Caco-2 (cell line): ENCODE measurements at places on chromosomes 3 and 15. TPM values are rescaled to one million over a fixed set of nuclear protein-coding genes. Genes with fewer than 3 reads are reported as not detected.

The TBC1D21 gene
- total RNA-seq: not detected in 2 replicates

- no peak for DNase-seq
These were observed 115.6 kb upstream of the LMCD1 start for GRCh38 chr3:8385848-8386620.

- DNase-seq: no peak
These were observed 955 bp downstream of the CDCP1 start for GRCh38 chr3:45145223-45145622.

- no peak for DNase-seq
These were observed 57.9 kb downstream of the CHSY1 start for GRCh38 chr15:101193806-101194545.

GRCh38 chr3:186057594-186057993, 51.3 kb downstream of the ETV5 start:
- DNase-seq: peak; percentile 5

- no peak for DNase-seq
These were observed 44.6 kb downstream of the CORO2B start for GRCh38 chr15:68623301-68623892.

GRCh38 chr3:180932819-180933218, 20.3 kb downstream of the FXR1 start:
- no peak for DNase-seq

DNA sequence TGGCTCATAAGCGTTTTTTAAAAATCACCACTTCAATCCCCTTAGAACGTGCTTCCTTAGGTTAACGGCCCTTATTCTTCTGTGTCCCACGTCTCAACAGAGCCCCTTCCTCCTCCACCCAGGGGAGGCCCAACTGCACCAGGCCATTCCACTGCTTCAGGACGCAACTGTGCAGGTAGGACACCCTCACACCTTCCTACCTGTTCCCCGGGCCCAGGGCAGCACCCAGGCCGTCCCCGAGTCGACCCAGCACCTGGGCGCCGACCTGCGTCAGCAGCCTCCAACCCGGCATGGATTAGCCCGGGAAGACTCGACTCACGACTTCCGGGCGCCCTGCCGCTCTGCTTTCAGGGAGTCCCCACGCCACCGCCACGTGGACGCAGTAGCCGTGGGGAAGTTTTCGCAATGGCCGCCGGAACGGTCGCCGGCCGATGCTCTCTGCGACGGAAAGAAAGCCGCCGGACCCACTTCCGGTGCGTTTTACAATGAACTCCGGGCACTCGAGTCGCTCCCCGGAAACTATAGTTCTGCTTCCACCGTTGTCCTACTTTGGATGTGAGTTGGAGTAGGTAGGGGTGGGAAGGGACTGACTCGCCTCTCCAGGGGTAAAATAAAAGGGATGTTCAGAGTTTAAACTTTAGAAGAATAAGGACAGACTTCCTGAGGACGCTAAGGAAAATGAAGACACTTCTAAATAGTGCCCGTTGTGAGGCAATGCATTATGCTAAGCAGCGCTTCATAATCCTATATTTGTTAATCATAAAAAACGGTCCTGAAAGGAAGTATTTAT, at the start of gene MRPL3:
TSS of gene MRPL3 (minus strand) at position 442 of the 790 bp plus-strand sequence. CDS start at position 292, 150 bp downstream.
- peak; percentile 86 for DNase-seq

The LAMB2 gene
- total RNA-seq: 181 and 189 TPM in 2 replicates

GRCh38 chr3:49511639-49512038, 41.6 kb downstream of the DAG1 start:
- no peak for DNase-seq

The KBTBD8 gene
- total RNA-seq: 5.8 and 6.8 TPM in 2 replicates

GRCh38 chr3:16448639-16449070, 64.8 kb downstream of the RFTN1 start:
- DNase-seq: no peak

DNA sequence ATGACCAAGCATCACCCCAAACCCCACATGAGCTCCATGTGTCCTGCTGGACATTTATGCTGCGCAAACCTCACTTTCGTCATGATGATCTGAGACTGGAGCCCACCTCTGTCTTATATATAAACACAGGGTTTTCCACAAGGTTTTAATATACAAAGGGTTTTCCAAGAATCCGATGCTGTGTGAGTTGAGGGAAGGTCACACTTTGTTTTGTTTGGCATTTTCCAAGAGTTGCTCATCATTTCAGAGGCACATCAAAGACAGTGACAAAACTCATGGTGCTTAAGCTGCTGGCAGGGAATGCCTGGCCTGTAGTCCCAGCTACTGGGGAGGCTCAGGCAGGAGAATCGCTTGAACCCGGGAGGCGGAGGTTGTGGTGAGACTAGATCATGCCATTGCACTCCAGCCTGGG, 20.0 kb downstream of the EFCC1 start:
- no peak for DNase-seq

- no peak for DNase-seq
These were observed 4.0 kb downstream of the FBXL22 start for GRCh38 chr15:63601026-63601703.

DNA sequence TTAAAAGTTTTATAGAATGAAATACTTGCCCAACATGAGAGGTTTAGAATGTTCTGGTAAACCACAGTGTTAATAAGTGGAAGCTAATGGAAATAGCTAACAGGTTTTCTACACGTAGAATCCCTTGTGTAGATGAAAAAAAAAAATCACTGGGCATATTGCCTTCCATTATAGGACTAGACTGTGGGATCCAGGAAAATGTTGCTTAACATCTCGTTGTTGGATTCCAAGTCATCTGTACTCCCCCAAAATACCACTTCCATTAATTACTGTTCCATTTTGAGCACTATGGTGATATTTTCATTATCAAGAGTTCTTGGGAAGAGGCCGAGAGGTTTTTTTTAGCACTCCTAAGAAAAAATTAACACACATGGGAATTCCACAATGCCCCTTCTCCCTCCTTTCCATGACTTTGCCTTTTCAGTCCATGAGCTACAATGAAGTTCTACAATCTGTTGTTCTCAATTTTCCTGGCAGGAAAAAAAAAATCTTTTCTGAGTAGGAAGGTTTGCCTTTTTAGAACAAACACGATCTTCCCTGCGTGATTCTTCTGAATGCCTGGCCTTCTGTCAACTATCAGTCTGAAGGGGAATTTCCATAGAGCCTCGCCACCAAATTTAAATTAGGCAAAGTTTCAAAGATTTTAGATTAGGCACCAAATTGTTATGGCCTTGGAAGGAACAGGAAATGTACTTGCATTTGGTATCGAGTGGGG, 74.4 kb upstream of the CTDSPL start:
- DNase-seq: no peak

DNA sequence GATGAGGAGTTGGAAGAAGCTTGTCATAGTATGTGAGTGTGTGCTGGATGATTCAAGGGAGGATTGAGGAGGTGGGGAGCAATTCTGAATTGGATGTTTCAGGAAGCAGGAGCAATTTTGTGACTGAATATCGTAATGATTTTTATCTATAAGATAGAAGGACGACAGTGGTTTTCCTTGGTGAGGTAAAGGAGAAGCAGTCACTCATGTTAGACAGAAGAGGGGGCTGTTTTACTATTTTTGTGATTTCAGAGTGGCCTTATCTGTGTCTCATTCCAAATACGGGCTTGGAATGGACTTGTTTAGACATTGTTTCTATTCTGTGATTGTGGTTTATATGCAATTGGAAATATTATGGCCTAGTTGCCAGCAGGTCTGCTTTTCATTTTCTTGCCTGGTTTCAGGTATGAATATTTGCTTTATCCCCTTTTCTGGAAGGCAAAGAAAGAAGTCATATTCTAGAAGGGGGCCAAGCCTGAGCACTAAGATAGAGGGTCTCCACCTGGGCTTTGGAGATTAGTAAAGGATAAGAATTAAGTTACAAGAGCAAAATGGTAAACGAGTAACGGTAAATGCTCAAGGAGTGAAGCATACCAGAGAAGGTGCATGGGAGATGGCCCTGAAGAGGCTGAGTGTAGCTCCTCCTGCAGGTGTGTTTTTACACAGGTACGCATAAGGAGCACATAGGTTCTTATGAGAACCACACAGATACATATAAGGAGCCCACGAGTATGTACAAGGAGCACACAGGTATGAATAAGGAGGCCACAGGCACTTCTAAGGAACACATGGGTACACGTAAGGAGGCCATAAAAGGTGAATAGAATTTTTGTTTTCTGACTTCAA, 124.6 kb upstream of the KCNAB1 start:
- DNase-seq: no peak

- DNase-seq: no peak
These were observed 26.6 kb upstream of the GK5 start for GRCh38 chr3:142251951-142252350.

The HEMK1 gene
- 12.6 and 14.3 TPM in 2 replicates for total RNA-seq

The MKRN2OS gene
- total RNA-seq: 1.6 and 1.7 TPM in 2 replicates

GRCh38 chr3:10912786-10913185, 79.8 kb upstream of the SLC6A1 start:
- DNase-seq: no peak

DNA sequence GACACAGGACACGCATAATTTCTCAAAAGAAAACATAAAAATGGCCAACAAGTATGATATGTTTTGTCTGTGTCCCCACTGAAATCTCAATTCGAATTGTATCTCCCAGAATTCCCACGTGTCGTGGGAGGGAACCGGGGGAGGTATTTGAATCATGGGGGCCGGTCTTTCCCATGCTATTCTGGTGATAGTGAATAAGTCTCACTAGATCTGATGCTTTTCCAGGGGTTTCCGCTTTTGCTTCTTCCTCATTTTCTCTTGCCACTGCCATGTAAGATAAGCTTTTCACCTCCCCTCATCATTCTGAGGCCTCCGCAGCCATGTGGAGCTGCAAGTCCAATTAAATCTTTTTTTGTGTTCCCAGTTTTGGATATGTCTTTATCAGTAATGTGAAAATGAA, 12.1 kb upstream of the POU1F1 start:
- DNase-seq: no peak

- DNase-seq: no peak
These were observed 23.0 kb upstream of the GYG1 start for GRCh38 chr3:148968321-148968720.

GRCh38 chr3:5195605-5196004, 8.1 kb downstream of the EDEM1 start:
- no peak for DNase-seq

GRCh38 chr3:180253283-180253682, 216.5 kb upstream of the PEX5L start:
- DNase-seq: no peak

DNA sequence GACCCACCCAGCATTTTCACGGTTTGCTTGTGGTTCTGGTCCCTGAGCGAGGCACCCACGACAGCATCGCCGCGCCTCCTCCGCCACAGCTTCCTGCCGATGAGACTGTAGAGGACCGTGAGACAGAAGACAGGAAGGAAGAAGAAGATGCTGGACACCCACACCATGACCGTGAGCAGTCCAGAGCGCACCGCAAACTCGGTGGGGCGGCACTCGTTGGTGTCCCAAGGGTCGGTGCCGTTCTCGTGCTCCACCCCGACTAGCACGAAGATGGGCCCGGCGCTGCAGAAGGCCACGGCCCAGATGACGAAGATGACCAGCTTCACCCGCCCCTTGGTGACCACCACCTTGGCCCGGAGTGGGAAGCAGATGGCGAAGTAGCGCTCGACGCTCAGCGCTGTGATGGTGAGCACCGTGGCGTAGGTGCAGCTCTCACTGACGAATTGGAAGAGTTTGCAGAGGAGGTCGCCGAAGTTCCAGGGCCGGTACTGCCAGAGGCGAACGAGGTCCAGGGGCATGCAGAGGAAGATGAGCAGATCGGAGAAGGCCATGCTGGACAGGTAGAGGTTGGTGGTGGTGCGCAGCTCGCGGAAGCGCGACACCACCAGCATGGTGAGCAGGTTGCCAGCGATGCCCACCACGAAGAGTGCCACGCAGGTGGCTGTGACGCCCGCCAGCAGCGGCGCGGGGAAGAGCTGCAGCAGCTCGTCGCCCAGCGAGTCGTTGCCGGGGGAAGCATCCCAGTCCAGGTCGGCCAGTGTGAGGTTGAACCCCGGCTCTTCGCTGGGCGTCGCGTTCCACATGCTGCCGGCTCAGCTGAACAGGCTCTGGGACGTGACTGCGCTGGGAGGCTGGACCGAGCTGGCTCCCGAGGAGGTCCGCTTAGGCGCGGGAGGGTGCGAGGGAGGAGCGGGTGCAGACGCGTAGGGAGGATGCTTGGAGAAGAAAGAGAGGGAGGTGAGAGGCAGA, at the start of gene GHSR:
TSS of gene GHSR (minus strand) at position 846 of the 969 bp plus-strand sequence. CDS start at position 803, 43 bp downstream.
- no peak for DNase-seq

DNA sequence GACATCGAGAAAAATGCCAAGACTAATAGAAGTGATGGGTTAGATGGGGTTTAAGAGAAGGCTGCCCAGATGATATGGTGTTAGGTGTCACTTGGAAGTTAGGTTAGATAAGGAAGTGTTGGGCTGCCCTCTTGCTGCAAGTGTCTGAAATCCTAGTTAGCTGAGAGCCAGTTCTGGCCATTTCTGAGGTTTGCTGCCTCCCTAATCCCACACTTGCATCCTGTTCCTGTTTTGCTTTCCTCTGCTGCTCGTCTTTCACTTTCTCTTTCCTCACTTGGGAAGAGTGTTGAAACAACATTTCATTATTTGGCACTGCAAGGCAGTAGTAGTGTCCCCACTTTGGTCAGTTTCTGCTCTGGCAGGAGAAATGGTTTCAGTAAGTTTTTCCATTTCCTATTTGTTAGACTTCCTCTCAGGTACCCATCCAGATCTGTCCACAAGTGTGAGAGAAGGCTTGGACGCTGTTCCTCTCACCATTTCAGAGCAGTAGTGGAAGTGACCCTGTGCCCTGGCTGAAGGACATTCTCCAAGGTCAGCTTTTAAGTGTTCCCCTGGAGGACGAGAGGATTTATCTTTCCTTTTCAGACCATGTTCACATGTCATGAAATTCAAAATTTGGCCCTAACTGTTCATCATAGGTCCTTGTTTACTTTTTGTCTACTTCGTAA, 93.3 kb downstream of the ADAMTSL3 start:
- no peak for DNase-seq

The MGLL gene
- 7.8 and 8.4 TPM in 2 replicates for total RNA-seq

The PSTPIP1 gene
- total RNA-seq: not detected in 2 replicates

DNA sequence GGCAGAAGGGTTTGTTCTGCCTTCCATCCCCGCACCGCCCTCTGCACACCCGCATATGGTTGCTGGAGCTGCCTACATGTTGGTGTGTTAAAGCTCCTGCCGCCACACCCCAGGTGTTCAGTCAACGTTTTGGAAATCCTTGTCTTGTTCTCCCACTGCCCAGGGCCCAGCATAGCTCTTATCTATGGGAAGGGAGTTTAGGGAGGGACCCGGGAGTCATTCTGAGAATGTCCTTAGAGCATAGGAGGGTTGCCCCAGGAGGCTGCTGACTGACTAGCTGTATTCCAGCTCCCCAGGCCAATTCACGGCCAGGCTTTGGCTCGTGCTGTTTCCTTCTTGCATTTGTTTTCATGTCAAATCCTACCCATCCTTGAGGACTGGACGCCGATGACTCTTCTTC, 46.8 kb downstream of the MAGEF1 start:
- no peak for DNase-seq

The MDFIC2 gene
- total RNA-seq: not detected in 2 replicates

The RETNLB gene
- total RNA-seq: not detected in 2 replicates

The KBTBD13 gene
- not detected in 2 replicates for total RNA-seq

The PRR20G gene
- not detected in 2 replicates for total RNA-seq

- no peak for DNase-seq
These were observed 105.4 kb downstream of the ADCY5 start for GRCh38 chr3:123343296-123344174.

- no peak for DNase-seq
These were observed 42.5 kb downstream of the CAPN3 start for GRCh38 chr15:42401544-42402454.

The SST gene
- total RNA-seq: not detected in 2 replicates

The SLC6A1 gene
- not detected in 2 replicates for total RNA-seq
